ENCODE measurements at places on chromosomes 4 and X.

- DNase-seq = no peak
Observed at GRCh38 chr4:122996350-122996749, 74.0 kb upstream of the NUDT6 start.

DNA sequence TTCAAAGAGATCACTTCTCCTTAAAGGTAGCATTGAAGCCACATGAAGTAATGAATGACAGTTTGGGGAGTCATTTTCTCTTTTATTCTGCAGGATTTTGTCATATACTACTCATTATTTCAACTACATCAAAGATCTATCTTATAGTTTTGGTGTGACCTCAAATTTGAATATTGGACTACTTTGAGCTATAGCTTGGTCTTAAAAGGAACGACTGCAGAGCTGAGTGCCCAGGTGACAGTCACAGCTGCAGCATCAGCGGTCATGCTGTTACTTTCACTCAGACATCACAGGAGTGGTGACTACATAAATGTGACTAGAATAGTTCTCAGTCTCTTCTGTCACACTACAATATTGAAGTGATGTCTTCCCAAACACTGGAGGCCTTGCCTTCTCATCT lies 10.7 kb upstream of the SPCS3 start:
- no peak for DNase-seq

GRCh38 chr4:128793859-128794672 lies 15.4 kb upstream of the JADE1 start:
- DNase-seq = no peak

- no peak for DNase-seq
Observed at GRCh38 chrX:39629001-39629400, 468.8 kb downstream of the BCOR start.

DNA sequence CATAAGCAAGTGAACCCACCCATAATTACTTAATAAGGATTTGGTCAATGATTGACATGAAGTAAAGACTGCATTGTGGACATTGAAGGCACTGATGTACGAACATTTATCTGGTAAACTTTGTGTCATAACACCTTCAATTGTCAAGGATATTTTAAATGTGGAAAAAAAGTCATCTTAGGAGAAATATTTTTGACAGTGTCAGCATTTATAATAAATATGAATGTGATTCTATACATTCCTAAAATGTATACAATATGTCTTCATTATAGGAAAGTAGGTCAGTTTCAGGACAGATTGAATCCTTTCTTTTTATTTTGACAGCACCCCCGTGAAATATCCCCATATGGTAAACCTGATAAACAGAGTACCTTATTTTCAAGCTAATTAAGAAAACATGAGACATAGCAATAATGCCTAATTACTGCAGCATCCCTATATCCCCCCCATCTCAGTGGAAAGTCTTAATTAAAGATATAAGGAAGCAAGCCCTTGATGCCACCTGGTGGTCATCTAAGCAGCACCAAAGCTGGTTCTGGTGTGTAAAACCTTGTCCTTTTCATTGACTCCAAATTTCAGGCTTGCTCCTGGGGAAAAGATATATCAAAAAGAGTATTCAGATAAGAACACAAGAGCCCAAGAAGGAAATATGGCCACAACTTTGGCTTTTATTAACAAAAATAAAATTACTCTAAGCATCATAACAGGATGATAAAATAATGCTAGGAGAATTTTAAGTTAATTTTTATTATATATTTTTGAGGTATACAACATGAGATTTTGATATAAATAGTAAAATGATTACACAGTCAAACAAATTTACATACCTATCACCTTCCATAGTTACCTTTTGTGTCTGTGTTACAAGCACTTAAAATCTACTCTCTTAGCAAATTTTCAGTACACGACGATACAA lies 379.7 kb downstream of the TLL1 start:
- peak; percentile 12 for DNase-seq

All from HEK293T (cell line).